ENCODE measurements at places on chromosomes 2 and 18. TPM values are rescaled to one million over a fixed set of nuclear protein-coding genes. Genes with fewer than 3 reads are reported as not detected.

The MARCHF4 gene
- 16.3 TPM for total RNA-seq

The LANCL1 gene
- 20.4 TPM for total RNA-seq

The VWA3B gene
- not detected for total RNA-seq

The PKDCC gene
- total RNA-seq, result 1.3 TPM

The FOXI3 gene
- not detected for total RNA-seq

The DTNA gene
- 3.4 TPM for total RNA-seq

The HJURP gene
- total RNA-seq, result 22.9 TPM

The ELOA2 gene
- not detected for total RNA-seq

Data from mammary microvascular endothelial cell (primary cell).